ENCODE measurements at places on chromosomes 4 and X. TPM values are rescaled to one million over a fixed set of nuclear protein-coding genes. Genes with fewer than 3 reads are reported as not detected.

The CT45A1 gene
- not detected for total RNA-seq

- no peak for DNase-seq
These were observed 66.6 kb downstream of the NR3C2 start for GRCh38 chr4:148375584-148375983.

GRCh38 chrX:531611-531936, 99.0 kb upstream of the SHOX start:
- DNase-seq: no peak

GRCh38 chr4:124151031-124151430, 561.5 kb downstream of the ANKRD50 start:
- no peak for DNase-seq

GRCh38 chr4:2930135-2930757, 33.0 kb downstream of the NOP14 start:
- no peak for DNase-seq

The TSPAN7 gene
- total RNA-seq: 21.8 TPM

DNA sequence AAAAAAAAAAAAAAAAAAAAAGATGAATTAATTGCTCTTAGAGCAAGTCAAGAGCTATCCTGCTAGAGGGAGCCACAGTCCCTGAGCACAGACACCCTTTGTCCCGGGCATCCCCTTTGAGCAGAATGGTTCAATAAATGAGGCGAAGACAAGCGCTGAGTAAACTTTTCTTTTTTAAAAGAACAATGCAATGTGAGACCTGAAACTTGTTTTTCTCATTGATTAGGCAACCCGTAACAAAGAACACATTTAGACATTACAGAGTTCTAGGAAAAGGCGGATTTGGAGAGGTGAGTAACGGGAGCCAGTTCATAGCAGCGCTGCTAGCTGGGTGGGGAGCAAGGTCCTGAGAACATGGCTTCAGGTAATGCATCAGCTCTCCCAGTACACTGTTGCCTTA, 46.1 kb downstream of the GRK4 start:
- DNase-seq: no peak

The ERAS gene
- not detected for total RNA-seq
